CD4-positive, alpha-beta T cell treated with Interferon alpha-2 for 1 hour (primary cell): ENCODE measurements at places on chromosomes 16 and 17.

DNA sequence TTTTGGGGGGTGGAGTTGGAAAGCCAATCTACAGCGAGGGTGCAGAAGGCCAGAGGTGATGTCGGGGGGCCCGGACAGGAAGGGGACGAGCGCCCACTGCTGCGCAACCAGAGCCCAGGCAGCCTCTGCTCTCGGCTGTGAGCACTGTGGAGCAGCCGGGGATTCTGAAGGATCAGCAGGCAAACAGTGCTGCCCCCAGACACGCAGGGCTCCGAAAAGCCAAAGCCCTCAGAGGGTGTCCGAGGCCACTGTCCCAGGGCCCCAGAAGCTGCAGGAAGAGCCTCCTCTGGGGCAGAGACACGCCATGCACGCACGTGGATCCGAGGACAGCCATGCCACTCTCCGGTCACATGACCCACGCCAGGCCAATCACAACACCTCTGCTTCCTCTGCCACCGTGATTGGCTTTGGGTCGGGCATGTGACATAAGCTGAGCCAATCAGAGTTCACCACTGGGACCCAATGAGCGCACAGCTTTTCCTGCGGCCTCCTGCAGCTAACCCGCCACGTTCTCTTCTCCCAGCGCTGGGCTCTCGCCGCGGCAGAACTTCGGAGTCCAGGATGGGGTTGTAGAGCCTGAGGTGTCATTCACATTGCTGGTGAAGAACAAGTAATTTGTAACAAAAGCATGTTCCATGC is 40.7 kb downstream of the ACTG1 start:
- DNase-seq = peak; percentile 42

- DNase-seq = no peak
Observed at GRCh38 chr16:78505544-78506366, 406.3 kb downstream of the WWOX start.

GRCh38 chr16:12484972-12485371 is 318.7 kb downstream of the CPPED1 start:
- no peak for DNase-seq

DNA sequence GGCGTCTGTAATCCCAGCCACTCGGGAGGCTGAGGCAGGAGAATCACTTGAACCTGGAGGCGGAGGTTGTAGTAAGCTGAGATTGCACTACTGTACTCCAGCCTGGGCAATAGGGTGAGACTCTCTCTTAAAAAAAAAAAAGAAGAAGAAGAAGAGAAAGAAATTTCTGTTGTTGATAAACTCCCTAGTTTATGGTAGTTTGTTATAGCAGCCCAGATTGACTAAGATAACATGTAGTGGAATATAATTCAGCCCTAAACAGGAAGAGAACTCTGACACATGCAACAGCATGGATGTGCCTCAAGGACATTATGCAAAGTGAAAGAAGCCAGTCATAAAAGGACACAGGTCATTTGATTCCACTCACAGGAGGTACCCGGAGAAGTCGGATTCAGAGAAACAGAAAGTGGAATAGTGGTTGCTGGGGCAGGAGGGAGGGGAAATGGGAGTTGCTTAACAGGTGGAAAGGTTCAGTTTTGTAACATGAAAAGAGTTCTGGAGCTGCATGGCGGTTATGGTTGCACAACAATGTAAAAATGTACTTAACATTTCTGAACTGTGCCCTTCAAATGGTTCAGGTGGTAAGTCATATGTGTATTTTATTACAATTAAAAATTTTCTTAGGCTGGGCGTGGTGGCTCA is 26.0 kb upstream of the PRM1 start:
- no peak for DNase-seq

DNA sequence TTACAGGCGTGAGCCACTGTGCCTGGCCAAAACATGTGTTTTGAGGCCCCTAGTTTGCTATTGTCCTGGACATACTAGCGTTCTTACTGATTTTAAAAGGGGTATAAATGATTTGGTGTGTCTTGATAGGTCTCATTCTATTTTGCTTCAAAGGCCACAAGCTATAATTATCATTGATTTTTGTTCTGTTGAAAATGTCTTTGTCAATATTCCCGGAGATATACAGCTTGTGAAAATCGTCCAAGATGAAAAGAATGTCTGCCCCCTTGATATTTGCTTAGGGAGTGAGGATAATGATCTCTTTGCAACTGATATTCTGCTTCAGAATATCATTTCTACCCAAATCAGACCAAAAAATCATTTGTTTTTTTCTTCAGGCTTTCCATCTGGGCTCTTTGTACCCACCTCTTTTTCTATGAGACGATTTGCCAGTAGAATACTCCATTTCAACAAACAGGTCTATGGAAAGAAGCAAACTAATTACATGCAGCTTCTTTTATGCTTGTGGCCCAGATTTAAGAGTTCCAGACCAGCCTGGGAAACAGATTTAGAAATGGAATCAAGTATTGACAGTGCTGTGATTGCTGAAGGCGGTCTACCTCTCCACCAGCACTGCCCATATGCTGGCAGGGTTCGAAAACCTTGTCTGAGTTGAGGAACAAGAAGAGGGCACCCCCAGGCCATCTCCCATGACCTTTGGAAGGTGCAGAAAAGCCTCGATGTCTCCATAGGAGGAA is 14.1 kb upstream of the ST6GALNAC1 start:
- DNase-seq = no peak

DNA sequence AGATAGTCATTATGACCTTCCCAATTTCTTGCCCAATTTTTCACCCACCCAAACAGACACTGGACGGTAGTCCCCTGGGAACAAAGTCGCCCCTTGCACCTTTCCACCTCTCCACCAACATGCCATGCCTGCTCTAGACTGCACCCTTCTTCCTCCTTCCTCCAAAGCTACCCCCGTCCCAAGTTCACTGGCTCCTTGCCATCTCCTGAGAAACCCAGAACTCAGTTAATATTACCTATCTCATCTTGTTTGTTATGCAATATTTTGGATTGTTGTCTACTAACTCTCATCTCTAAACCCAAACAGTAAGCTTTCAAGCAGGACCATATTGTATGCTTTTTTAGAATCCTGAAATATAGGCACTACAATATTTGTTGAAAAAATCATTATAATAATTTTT is 63.3 kb downstream of the USP31 start:
- DNase-seq = no peak

GRCh38 chr17:613725-614124 is 100.9 kb downstream of the VPS53 start:
- DNase-seq = no peak
